A549 treated with RU486 at 1 μM for 4 hours (cell line): ENCODE measurements at places on chromosomes 4 and X. TPM values are rescaled to one million over a fixed set of nuclear protein-coding genes. Genes with fewer than 3 reads are reported as not detected.

The CT47B1 gene
- not detected in 5 replicates for total RNA-seq

The ARX gene
- total RNA-seq = 0.22 to 0.41 TPM (median 0.37 TPM) in 5 replicates

The VSIG1 gene
- total RNA-seq = 0.27 to 0.71 TPM (median 0.32 TPM) in 5 replicates

The MAP7D2 gene
- 5.5 to 6.5 TPM (median 6.0 TPM) in 5 replicates for total RNA-seq

The TSPAN5 gene
- total RNA-seq = 11.3 to 16.9 TPM (median 16.0 TPM) in 5 replicates
